ENCODE measurements at places on chromosomes 2 and 18.

DNA sequence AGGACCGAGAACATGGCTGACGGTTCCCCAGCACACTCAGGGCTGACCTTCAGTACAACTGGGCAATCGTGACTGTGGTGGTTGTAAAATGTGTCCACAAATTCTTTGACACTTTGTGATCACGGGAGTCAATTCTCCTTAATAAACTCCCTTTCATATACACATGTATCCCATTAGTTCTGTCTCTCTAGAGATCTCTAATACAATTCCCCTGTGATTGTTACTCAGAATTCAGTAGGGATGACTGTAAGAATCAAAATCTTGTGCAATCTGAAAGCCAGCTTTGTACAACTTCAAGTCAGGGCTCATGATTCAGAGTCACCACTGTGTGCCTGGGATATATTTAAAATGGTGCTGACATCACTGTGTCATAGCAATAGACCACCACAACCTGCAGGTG is 89.5 kb upstream of the LMAN1 start:
- no peak for DNase-seq

GRCh38 chr18:9627642-9628041 is 13.3 kb upstream of the PPP4R1 start:
- DNase-seq, result no peak

DNA sequence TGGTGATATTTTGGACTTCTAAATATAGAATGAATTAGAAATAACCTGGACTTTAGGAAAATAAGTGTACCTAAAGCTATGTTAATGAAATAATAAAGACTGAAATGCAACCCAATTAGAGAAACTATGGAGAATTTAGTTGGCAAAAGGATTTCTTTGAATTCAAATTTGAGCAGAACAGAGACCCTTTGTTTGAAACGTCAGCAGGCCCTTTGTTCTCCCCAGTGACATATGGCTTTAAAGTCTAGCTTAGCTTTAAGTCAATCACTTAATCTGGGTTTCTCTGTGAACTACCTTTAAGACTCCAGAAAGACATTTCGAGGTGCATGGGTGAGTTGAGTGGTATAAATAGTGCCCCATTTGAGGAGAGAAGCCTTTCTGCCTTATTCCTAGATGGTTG is 130.5 kb upstream of the CREB1 start:
- DNase-seq, result no peak

- DNase-seq, result no peak
Observed at GRCh38 chr2:144111437-144111836, 408.5 kb downstream of the ZEB2 start.

GRCh38 chr2:102278720-102279390 is 32.5 kb upstream of the IL1RL1 start:
- no peak for DNase-seq

GRCh38 chr2:98573426-98573825 is 34.9 kb downstream of the COA5 start:
- DNase-seq, result no peak

GRCh38 chr2:145593991-145594614 is 1074.2 kb upstream of the ZEB2 start:
- DNase-seq, result no peak

- no peak for DNase-seq
Observed at GRCh38 chr2:187689372-187689771, 135.1 kb upstream of the TFPI start.

DNA sequence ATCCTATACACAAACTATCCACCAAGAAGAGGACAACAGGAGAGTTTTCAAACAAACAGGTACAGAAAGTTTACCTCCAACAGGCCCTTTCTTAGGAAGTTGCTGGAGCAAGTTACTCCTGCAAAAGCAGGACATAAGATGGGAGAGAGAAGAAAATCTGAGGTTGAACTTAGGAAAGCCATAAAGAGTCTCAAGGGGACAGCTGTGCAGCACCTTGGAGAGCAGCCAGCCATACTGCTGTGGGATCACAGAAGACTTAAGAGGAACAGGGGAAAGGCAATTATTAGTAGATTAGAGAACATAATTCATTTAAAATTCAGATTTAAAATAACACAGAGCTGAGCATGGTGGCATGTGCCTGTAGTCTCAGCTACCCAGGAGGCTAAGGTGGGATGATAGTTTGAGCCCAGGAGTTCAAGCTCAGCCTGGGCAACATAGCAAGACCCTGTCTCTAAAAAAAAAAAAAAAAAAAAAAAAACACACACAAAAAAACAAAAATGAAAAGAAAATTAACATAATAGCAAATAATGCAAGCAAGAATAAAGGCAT is 148.1 kb upstream of the SIX3 start:
- peak; percentile 52 for DNase-seq

DNA sequence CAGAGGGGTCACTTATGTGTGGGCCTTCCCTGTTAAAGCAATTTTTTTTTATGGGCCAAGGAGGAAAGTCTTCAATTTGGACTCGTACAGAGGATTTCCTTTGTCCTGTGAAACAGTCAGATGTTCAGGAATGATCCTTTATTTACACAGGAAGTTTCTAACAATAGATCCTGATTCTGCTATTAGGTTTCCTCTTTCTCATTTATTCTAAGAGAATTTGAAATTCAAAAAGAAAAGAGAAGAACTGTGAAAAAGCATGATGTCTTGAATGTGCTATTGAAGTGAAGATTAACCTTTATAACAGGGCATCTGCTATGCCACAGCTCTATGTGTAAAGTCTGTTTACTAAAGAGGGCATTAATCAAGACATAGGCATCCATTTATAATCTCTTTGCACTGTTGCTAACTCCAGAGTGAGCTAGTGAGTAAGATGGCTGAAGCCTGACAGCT is 105.3 kb upstream of the FAM98A start:
- DNase-seq, result no peak

DNA sequence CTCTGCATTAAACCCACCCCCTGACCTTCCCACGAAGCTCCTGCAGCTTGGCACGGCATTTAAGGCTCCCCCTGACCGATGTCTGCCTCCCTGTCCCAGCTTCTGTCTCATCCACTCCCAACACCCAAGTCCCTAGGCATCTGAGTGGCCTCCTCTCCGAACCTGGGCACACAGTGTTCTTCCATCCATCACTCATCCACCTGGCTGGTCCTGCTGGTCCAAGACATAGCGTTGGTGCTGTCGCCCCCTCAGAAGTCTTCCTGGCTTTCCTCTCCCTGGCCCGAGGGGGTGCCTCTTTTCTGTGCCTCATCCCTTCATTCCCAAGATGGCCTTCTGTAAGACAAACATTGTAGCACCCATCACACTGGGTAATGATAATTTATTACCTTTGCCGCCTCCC is 323.6 kb downstream of the GBX2 start:
- DNase-seq, result no peak

- DNase-seq, result no peak
Observed at GRCh38 chr2:42338567-42339190, 22.3 kb downstream of the COX7A2L start.

GRCh38 chr2:54750040-54750439 is 26.6 kb downstream of the EML6 start:
- DNase-seq, result no peak

DNA sequence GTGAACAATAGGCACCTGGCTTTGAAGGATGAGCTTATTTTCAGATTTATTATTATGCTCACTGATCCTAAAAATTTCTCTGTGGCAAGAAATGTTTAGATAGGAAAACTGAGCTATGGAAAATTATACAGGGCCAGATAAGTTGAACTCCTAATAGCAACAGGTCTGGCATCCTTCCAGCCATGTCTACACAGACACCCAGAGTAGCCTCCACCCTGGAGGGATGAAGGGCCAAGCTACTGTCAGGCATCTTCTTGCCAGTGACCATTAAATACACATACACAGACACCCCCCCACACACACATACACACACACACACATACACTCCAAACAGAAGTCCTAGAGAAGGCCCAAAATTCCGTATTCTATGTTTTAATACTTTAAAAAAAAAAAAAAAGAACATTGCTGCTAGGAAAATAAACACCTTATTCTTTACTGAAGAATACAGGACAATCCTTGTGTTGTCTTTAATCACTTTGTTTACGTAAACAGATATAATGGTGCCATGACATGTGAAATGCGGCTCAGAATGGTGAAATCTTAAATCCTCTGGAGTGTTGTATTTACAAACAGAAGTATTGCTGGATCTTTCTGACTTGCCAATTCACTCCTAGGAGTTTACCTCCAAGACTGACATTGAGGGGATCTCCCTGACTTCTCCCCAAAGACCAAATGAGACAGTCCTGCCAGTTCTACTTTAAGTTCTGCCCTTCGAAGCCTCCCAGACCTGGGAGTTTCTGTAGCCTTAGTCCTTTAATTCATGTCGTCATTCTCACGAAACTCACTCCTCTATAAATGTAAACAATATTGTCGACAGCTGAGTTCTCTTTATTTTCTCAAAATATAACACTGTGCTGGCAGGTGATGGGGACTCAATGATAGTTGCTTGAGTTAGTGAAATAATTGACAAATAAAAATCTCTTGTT is 163.1 kb downstream of the ANTXR1 start:
- no peak for DNase-seq
